Activated CD4-positive, alpha-beta T cell treated with anti-CD3 and anti-CD28 coated beads, Interleukin-2, amount 50 U/mL, for 24 hours (primary cell): ENCODE measurements at places on chromosomes 11 and 22.

GRCh38 chr22:17742527-17742902 lies 31.8 kb downstream of the BID start:
- DNase-seq: peak; percentile 50

GRCh38 chr11:1298695-1299492 lies 10.5 kb downstream of the TOLLIP start:
- DNase-seq: no peak

DNA sequence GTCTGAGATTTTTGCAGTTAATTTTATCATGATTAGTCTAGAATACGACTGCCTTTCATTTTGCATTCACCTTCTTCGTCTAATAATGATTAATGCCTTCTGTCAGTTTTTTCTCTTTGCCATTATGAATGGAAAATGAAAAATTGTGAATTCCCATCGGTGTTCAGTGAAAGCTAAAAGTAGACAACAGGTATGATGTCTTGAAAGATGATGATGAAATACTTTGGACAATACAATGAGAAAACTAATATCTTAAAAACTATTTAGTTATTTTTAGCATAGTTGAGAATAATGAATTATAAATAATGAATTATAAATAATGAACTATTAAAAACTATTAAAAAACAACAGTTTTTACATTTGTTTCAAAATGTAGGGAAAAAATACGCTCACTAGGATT lies 5.0 kb downstream of the C11orf58 start:
- DNase-seq: no peak

- DNase-seq: no peak
These were observed 140.5 kb downstream of the CTTN start for GRCh38 chr11:70538641-70539359.

- no peak for DNase-seq
These were observed 60.2 kb downstream of the SBF1 start for GRCh38 chr22:50414476-50415248.

DNA sequence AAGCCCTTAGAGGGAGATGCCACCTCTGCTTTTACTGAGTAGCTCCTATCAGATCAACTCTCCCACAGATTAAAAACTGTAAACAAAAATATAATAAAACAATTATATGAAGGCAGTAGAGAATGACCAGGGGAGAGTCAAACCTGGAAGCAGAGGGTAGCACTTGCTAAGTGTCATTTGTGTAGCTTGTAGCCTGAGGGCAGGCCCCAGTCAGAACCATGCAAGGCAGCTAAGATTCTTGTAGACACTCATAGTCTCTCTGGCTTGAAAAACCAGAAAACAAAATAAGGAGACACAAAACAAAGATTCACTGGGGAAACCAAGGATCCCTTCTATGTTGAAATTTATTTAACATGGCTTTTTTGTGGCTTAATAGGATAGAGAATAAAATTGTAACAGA lies 110.4 kb downstream of the WNT11 start:
- DNase-seq: no peak
